GM06990 (cell line): ENCODE measurements at places on chromosomes 4 and X.

GRCh38 chr4:92381616-92382015 is 77.8 kb downstream of the GRID2 start:
- DNase-seq: no peak

GRCh38 chr4:85836588-85837438 is 361.9 kb downstream of the ARHGAP24 start:
- DNase-seq: no peak

DNA sequence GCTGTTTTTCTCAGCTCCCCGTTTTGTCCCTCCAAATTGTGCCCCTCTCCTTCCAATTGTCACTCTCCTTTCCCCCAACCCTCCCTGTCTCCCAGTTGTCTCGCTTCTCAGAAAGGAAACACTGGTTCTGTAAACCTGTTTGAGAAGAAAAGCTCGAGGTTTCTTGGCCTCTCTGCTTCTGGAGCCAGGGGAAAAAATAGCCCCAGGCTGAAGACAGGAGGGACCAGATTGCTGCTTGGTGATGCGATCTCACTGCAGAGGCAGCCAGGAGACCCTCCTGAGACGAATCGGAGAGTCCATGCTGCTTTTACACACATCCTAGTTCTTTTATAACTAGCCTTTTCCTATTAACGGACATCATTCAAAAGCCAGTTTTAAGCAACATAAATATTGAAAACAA is 21.2 kb downstream of the TRIML1 start:
- no peak for DNase-seq

GRCh38 chr4:154560824-154561231 is 2.0 kb upstream of the FGB start:
- no peak for DNase-seq

DNA sequence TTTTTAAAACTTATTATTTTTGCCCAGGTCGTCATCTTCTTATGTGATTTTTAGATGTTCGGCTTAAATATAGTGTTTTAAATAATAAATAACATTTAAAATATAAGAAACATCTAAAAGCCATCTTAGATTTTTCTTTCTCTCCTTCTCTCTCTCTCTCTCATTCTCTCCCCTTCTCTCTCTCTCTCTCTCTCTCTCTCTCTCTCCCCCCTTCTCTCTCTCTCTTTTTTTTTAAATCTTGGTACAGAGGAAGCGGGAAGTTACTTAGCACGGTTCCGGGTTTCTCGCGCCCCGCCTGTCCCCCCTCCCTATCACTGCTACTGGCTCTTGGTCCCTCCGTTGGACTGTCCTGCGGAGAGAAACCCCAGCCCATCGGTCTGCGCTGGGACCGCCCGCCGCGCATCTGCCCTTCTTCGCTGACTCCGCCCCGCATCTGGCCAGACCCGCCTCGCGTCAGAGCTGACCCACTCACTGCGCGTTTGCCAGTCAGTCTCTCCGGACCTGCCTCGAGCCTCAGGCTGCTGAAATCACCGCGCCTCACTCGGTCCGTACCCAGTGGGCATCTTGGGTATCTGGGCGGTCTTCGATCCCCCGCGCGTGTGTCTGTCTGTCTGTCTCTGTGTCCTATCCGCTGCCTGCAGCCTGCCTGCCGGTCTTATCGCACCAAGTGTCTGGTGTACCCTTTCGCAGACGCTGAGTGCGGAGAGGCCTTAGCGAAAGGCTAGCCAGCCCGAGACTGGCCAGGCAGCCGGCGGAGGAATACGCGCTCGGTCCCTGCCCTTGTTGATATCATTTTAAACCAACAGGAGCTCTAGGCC is at the start of gene PABPC5:
TSS of gene PABPC5 (plus strand) at position 489 of the 818 bp plus-strand sequence. CDS start 739 bp downstream, outside the sequence.
- DNase-seq: peak; percentile 1

DNA sequence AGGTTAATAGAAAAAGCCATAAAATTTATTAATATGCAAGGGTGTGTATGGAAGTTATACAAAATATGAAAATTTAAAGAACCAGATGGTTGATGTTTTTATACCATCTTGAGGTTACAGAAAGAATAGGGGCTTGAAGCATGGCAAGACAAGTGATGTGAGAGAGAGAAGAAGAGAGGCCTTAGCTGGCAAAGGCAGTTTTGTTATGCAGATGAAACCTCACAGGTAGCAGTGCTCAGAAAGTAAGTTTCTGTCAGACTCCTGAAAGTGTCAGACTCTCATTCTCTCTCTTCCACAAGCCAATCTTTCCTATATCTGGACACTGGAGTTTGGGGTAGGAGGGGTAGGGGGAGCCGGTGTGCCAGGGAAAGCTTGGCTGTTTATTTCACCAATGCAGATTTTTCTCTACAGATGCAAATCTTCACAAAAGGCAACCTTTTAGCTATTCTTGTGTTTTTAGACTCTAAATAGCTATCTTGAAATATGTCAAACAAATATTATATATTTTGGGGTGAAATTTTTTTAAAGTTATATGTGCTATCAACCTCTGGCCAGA is 124.5 kb downstream of the CFAP299 start:
- no peak for DNase-seq

- DNase-seq: no peak
Observed at GRCh38 chr4:10758906-10759305, 74.3 kb upstream of the CLNK start.

DNA sequence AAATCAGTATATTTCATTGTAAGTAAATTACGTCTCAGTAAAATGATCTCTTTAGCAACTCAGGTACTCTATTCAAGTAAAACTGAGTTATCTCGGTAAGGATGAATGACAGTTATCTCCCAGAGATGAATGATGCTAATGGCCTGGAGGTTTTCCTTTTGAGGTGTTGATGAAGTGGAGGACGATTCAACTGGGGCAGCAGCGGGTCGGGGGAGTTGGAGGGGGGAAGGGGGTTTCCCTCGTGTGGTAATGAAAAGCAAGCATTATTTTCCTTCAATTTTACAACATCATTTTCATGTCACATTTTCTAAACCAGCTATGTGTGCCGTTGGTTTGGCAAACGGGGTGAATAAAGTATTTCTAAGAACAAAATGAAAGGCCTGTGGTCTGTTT is 92.4 kb upstream of the ATXN3L start:
- no peak for DNase-seq

DNA sequence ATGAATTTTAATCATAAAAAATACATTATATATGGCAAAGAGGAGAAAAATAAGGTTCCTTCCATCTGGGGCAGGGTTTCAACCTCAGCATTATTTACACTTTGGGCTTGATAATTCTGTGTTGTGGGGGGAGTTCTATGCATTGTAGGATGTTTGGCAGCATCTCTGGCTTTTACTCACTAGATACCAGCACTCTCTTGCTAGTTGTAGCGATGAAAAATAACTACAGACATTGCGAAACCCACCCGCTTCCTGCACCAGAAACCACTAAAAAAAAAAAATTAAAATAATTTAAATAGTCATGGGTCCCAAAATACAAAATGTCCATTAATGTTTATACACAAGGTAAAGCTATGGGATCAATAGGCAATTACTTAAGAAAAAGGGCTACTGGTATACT is 52.7 kb downstream of the PPP3CA start:
- no peak for DNase-seq

DNA sequence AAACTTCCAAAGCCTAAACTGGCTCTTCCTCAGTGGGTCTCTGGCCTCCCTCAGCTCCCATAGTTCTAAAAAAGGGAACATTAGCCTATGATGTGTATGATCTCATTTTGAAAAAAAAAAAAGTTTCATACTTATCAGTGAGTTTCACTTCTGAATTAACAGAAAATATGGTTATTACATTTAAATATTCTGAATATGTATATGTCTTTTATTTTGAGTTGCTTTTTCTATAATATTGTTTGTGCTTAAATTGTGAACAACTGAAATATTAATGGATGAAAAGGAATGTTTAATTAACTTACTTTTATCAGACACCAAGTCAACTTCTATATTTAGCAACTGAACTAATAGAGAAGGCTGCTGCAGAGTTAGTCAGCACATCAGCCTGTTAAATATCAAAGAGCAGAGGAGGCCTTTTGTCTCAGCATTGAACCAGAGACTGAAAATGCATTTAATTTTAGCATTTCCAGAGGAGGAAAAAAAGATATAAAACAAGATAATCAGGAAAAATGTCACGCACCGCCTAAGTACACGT is 20.4 kb upstream of the FHL1 start:
- DNase-seq: no peak

GRCh38 chrX:119488749-119489148 is 20.5 kb downstream of the SLC25A5 start:
- no peak for DNase-seq

DNA sequence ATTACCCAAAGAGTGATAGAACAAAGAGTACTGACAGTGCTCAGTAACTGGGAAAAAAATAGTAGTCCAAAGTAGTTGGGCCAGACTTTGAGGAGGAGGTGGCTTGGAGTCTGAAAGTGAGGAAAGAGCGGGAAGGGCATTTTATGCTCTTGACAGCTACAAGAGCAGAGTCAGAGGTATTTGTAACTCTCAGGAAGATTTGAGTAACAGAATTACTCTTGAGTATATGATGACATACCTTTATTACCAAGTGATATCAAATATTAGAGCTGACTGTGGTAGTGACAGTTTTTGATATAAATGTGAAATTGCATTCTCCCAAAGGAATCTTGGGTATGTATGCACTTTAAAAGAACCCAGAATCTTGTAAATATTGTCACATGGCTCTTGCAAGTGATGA is 2.2 kb downstream of the SLAIN2 start:
- no peak for DNase-seq

DNA sequence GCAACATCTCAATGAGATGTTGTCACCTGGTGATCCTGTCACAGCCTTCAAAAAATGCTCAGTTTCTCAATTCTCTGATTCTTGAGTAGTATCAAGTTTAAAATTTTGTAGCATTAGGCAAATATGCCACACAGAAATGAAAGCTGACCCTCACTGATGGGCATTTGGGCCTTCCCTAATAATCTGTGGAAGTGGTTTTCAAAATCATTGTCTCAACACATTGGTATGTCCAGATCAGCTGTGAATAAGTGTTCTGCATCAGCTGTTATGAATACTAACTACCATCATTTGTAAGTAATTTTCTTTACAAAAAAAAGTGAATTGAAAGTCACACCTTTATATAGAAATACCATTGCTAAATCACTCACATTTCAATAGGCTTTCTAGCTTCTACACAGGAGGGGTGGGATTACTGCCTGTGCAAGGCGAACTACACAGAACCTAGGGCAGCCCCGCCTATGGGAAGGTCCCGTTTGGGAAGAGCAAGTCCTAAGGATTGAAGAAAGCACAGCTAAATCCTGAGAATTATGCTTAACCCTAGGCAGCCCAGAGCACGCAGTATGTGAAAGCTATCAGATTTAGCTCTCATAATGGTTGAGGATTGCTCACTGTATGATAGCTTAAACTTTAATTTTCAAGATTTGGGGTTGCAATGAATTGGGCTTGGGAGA is 73.4 kb downstream of the GPC3 start:
- no peak for DNase-seq

DNA sequence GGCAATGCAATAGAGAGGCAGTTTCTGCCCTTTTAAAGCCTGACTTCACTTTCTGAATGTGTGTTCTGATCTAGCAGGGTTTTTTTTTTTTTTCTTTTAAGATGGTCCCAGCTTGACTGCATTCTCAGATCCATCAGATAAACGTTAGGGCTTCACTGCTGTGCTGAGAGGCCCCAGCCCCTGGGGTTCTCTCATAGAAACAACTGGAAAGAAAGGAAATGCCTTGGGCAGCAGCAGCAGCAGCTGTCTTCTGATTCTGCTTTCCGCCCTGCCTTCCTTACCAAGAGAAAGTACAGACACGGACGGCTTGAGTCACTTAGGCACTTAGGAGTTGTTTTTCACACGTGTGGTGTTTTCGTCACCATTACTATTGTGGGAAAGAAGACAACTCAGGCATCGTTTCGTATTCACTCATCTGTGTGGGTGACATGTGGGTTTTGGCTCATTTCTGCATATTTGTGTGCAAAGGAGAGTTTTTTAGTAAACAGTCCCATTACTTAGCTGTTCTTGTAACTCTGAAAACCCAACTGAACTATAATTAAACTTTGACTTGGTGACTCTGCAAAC is 172.0 kb downstream of the PTTG2 start:
- peak; percentile 86 for DNase-seq

GRCh38 chr4:16122308-16122711 is 38.5 kb upstream of the PROM1 start:
- DNase-seq: no peak

GRCh38 chr4:115113506-115114106 is at the start of gene NDST4:
Gene NDST4, minus strand, starts transcription at chr4:115113620. Its CDS starts 36,584 bp downstream, at chr4:115077036.
- DNase-seq: no peak

- DNase-seq: no peak
Observed at GRCh38 chr4:137678796-137679195, 146.5 kb upstream of the PCDH18 start.

DNA sequence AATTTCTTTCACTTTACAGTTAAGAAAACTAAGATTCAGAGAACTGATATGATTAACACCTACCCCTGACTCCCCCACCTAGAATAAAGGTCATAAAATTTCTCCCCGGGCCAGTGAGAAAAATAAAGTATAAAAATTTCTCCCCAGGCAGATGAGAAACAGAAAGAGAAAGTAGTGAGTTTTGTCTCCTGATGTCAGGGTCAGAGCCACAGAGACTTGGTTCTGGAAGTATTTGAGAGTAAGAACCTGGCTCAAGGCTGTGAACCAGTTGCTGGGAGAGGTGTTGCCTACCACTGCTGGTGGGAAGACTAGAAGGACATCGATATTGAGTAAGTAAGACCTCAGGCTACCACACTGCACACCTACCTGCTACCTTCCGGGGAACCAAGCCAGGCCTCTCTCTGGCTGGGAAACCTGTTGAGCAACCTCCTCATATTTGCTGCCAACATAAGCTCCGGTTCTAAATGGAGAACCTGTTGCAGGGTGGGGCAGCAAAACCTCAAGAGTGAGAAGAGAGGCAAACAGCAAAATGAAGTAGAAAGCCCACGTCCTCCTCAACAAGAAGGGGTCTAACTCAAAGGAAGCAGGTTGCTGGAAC is 104.2 kb upstream of the PUDP start:
- no peak for DNase-seq

DNA sequence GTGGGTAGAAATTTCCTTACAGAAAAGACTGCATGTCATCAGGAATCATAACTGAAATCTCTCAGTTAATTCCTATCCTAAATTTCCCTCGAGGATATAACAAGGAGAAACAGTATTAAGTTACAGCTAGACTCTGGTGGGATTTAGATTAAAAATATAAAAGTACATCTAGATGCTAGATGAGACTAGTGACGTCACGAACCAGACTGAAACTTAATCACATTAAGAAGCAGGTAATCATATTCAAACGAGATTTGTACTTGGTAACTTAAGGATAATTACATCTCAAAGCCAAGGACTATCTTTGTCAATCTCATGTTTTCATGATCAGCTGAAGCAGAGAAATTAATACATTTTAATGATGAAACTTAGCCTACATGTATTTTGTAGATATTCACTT is 130.6 kb downstream of the MTNR1A start:
- DNase-seq: no peak
